ENCODE measurements at places on chromosomes 3 and 15. TPM values are rescaled to one million over a fixed set of nuclear protein-coding genes. Genes with fewer than 3 reads are reported as not detected.

Gene CXCR6
- not detected for polyA plus RNA-seq

Gene FES
- not detected for polyA plus RNA-seq

Gene ERICH6
- not detected for polyA plus RNA-seq

Gene PRC1
- polyA plus RNA-seq = 17.8 TPM

Gene TMEM207
- polyA plus RNA-seq = not detected

Gene DAZL
- 0.20 TPM for polyA plus RNA-seq
